CD8-positive, alpha-beta memory T cell (primary cell): ENCODE measurements at places on chromosomes 7 and 10. TPM values are rescaled to one million over a fixed set of nuclear protein-coding genes. Genes with fewer than 3 reads are reported as not detected.
A peak's percentile ranks its signal among the peaks of the same experiment; 100 is the strongest.

DNA sequence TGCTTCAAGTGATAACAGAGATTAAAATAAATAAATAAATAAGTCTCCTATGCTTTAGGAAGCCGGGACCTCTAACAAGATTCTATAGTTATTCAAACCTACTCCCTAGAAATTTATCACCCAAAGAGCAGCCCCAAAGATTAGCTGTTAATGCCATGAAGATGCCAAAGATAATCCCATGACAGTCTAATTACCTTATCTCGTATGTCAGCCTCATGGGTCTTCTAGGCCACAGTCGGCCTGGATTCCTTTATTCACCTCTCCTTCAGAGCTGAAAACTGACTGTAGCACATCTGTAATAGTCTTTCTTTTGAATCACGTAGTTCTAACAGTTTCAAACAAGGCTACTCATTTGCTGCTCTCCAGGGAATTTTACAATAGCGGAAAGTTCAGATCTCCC lies 24.2 kb downstream of the COL1A2 start:
- H3K36me3 ChIP-seq: no peaks in the 10 kb centered on the region
- no peak overlapping the region for H3K4me3 ChIP-seq
- no peak overlapping the region for H3K27ac ChIP-seq
- H3K4me1 ChIP-seq: no peaks in the 10 kb centered on the region
- no peak for DNase-seq

GRCh38 chr7:28926871-28927597 lies 31.1 kb downstream of the TRIL start:
- peak; percentile 59 for DNase-seq
- H3K36me3 ChIP-seq: no peaks in the 10 kb centered on the region
- H3K27me3 ChIP-seq: no peaks in the 10 kb centered on the region
- H3K4me3 ChIP-seq: peak overlapping the region; percentile 75
- H3K27ac ChIP-seq: no peak overlapping the region
- H3K4me1 ChIP-seq: peaks cover 14% of the 10 kb centered on the region

- no peak overlapping the region for H3K27ac ChIP-seq
- H3K4me3 ChIP-seq: no peak overlapping the region
- no peaks in the 10 kb centered on the region for H3K27me3 ChIP-seq
- H3K4me1 ChIP-seq: no peaks in the 10 kb centered on the region
- DNase-seq: no peak
- peaks cover 34% of the 10 kb centered on the region for H3K36me3 ChIP-seq
Observed at GRCh38 chr7:30634634-30635201, 40.0 kb downstream of the GARS1 start.

GRCh38 chr10:93573924-93574323 lies 7.5 kb downstream of the FFAR4 start:
- no peak overlapping the region for H3K4me3 ChIP-seq
- no peak for DNase-seq
- no peaks in the 10 kb centered on the region for H3K36me3 ChIP-seq
- H3K27me3 ChIP-seq: no peaks in the 10 kb centered on the region
- no peaks in the 10 kb centered on the region for H3K4me1 ChIP-seq

GRCh38 chr10:14487488-14487883 lies 156.8 kb upstream of the FRMD4A start:
- no peak for DNase-seq
- H3K36me3 ChIP-seq: no peaks in the 10 kb centered on the region
- no peaks in the 10 kb centered on the region for H3K27me3 ChIP-seq
- no peaks in the 10 kb centered on the region for H3K4me1 ChIP-seq
- H3K4me3 ChIP-seq: no peak overlapping the region
- no peak overlapping the region for H3K27ac ChIP-seq

- H3K4me1 ChIP-seq: peaks cover 15% of the 10 kb centered on the region
- H3K4me3 ChIP-seq: no peak overlapping the region
- no peaks in the 10 kb centered on the region for H3K36me3 ChIP-seq
- no peak overlapping the region for H3K27ac ChIP-seq
- no peaks in the 10 kb centered on the region for H3K27me3 ChIP-seq
Observed at GRCh38 chr10:3476186-3476585, 303.6 kb upstream of the PITRM1 start.

- DNase-seq: no peak
- H3K27me3 ChIP-seq: no peaks in the 10 kb centered on the region
- no peaks in the 10 kb centered on the region for H3K4me1 ChIP-seq
- no peak overlapping the region for H3K4me3 ChIP-seq
- no peak overlapping the region for H3K27ac ChIP-seq
- no peaks in the 10 kb centered on the region for H3K36me3 ChIP-seq
Observed at GRCh38 chr7:116340943-116341907, 130.9 kb downstream of the TES start.

DNA sequence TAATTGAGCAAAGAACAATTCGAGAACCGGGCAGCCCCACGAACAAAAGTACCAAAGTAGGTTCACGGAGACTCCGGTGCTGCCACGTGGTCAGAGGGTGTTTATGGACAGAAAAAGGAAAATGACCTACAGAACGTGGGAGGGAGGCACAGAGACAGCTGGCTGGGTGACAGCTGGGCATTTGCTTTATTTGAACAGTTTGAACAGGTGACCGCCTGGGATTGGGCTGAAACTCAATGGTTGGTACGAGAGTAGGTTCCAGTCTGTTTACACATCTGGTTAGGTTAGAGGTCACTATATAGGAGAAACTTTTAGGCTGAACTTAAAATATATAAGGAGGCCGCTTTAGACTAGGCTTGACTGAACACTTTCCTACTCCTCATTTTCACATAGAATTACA lies 50.6 kb upstream of the CELF2 start:
- H3K36me3 ChIP-seq: no peaks in the 10 kb centered on the region
- no peak overlapping the region for H3K27ac ChIP-seq
- no peaks in the 10 kb centered on the region for H3K4me1 ChIP-seq
- no peaks in the 10 kb centered on the region for H3K27me3 ChIP-seq
- no peak for DNase-seq

DNA sequence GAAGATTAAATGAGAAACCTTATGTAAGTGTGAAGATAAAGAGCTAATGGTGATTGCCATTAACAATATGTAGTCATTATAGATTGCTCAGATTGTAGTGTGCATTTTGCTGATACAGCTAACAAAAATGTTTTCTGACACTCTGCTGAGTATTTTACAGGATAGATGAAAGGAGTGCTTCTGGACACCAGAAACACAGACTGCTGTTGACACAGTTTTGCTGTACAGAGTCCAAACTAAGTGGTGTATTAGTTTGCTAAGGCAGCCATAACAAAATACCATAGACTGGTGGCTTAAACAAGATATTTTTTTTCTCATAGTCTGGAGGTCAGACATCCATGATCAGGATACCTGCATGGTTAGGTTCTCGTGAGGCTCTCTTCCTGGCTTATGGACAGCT lies 2.2 kb downstream of the SMC3 start:
- peaks cover 53% of the 10 kb centered on the region for H3K4me1 ChIP-seq
- no peak for DNase-seq
- H3K27me3 ChIP-seq: no peaks in the 10 kb centered on the region
- H3K36me3 ChIP-seq: no peaks in the 10 kb centered on the region
- H3K27ac ChIP-seq: no peak overlapping the region
- H3K4me3 ChIP-seq: no peak overlapping the region

GRCh38 chr10:117553142-117553814 lies 10.7 kb downstream of the EMX2 start:
- peaks cover 24% of the 10 kb centered on the region for H3K27me3 ChIP-seq
- H3K27ac ChIP-seq: no peak overlapping the region
- H3K36me3 ChIP-seq: no peaks in the 10 kb centered on the region
- H3K4me3 ChIP-seq: no peak overlapping the region
- no peak for DNase-seq

GRCh38 chr7:151059367-151060112 lies at the start of gene SLC4A2:
SLC4A2 (plus strand) TSS chr7:151059589; CDS start chr7:151061988, 2,399 bp downstream.
- no peaks in the 10 kb centered on the region for H3K27me3 ChIP-seq
- peaks cover 36% of the 10 kb centered on the region for H3K4me1 ChIP-seq
- DNase-seq: peak; percentile 61
- peaks cover 2% of the 10 kb centered on the region for H3K36me3 ChIP-seq
- H3K27ac ChIP-seq: peak within 1 kb of the TSS; percentile 91

- no peaks in the 10 kb centered on the region for H3K36me3 ChIP-seq
- H3K27ac ChIP-seq: no peak overlapping the region
Observed at GRCh38 chr10:71974489-71975021, 10.4 kb downstream of the CHST3 start.

DNA sequence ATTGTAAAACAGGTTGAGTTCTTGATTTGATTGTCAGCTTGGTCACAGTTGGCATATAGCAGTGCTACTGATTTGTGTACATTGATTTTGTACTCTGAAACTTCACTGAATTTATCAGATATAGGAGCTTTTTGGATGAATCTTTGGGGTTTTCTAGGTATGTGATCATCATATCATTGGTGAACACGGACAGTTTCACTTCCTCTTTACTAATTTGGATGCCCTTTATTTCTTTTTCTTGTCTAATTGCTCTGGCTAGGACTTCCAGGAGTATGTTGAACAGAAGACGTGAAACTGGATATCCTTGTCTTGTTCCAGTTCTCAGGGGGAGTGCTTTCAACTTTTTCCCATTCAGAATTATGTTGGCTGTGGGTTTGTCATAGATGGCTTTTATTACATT lies 86.9 kb downstream of the EXOC4 start:
- H3K4me3 ChIP-seq: no peak overlapping the region
- no peaks in the 10 kb centered on the region for H3K36me3 ChIP-seq
- DNase-seq: no peak
- H3K27me3 ChIP-seq: no peaks in the 10 kb centered on the region
- H3K4me1 ChIP-seq: no peaks in the 10 kb centered on the region

GRCh38 chr10:67550046-67550445 lies 145.9 kb downstream of the CTNNA3 start:
- no peaks in the 10 kb centered on the region for H3K27me3 ChIP-seq
- no peak overlapping the region for H3K27ac ChIP-seq
- DNase-seq: no peak

- no peak overlapping the region for H3K27ac ChIP-seq
- H3K4me1 ChIP-seq: peaks cover 36% of the 10 kb centered on the region
- H3K36me3 ChIP-seq: no peaks in the 10 kb centered on the region
- H3K4me3 ChIP-seq: no peak overlapping the region
Observed at GRCh38 chr7:159201722-159202330, 57.2 kb upstream of the VIPR2 start.

DNA sequence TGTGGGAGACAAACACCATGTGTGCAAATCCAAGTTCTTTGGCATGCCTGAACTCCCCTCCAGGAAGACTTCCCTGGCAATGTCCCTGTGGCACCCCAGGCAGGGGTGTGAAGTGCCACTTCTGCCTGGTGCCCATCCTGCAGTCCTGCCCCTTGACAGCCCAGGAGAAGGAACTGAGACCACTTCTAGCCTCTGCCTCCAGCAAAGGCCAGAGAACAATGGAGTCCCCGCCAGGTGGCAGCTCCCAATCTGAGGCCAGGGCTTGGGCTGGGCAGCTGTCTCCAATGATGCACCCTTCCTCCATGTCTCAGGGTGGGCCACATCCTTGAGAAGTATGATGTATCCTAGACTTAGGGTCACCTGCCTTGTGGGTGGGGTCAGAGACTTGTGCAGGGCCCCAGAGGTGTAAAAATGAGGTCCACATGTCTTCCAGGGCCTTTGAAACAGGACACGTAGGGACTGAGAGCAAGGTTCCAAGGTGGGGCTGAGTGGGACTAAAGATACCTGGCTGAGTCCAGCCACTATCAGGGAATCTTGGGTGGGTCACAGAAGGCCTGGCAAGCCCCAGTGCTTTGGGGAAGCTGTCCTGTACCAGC lies 5.5 kb downstream of the FXYD4 start:
- no peak overlapping the region for H3K4me3 ChIP-seq
- H3K36me3 ChIP-seq: no peaks in the 10 kb centered on the region
- H3K27ac ChIP-seq: no peak overlapping the region
- no peak for DNase-seq
- no peaks in the 10 kb centered on the region for H3K27me3 ChIP-seq

GRCh38 chr10:102394801-102395399 lies 605 bp upstream of the NFKB2 start:
- H3K36me3 ChIP-seq: no peaks in the 10 kb centered on the region
- peak overlapping the region; percentile 100 for H3K4me3 ChIP-seq
- no peaks in the 10 kb centered on the region for H3K27me3 ChIP-seq
- no peak for DNase-seq
- H3K27ac ChIP-seq: peak overlapping the region; percentile 100

DNA sequence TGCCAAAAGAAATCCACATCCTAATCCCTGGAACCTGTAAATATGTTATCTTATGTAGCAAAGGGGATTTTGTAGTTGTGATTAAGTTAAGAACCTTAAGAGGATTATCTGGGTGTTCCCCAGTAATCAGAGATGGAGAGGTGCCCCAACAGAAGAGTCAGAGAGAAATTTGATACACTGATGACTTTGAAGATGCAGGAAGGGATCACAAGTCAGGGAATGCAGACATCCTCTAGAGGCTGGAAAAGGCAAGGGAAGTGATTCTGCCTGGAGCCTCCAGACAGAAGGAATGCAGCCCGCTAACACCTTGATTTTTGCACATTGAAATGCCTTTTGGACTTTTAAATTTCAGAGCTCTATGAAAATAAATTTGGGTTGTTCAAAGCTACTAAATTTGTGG lies 531.7 kb downstream of the DNAJB9 start:
- no peak for DNase-seq
- H3K27me3 ChIP-seq: no peaks in the 10 kb centered on the region
- no peak overlapping the region for H3K27ac ChIP-seq
- no peaks in the 10 kb centered on the region for H3K36me3 ChIP-seq
- H3K4me1 ChIP-seq: no peaks in the 10 kb centered on the region

GRCh38 chr7:84017651-84018050 lies 176.9 kb downstream of the SEMA3A start:
- H3K4me3 ChIP-seq: no peak overlapping the region
- H3K27me3 ChIP-seq: no peaks in the 10 kb centered on the region
- H3K4me1 ChIP-seq: no peaks in the 10 kb centered on the region
- DNase-seq: no peak

DNA sequence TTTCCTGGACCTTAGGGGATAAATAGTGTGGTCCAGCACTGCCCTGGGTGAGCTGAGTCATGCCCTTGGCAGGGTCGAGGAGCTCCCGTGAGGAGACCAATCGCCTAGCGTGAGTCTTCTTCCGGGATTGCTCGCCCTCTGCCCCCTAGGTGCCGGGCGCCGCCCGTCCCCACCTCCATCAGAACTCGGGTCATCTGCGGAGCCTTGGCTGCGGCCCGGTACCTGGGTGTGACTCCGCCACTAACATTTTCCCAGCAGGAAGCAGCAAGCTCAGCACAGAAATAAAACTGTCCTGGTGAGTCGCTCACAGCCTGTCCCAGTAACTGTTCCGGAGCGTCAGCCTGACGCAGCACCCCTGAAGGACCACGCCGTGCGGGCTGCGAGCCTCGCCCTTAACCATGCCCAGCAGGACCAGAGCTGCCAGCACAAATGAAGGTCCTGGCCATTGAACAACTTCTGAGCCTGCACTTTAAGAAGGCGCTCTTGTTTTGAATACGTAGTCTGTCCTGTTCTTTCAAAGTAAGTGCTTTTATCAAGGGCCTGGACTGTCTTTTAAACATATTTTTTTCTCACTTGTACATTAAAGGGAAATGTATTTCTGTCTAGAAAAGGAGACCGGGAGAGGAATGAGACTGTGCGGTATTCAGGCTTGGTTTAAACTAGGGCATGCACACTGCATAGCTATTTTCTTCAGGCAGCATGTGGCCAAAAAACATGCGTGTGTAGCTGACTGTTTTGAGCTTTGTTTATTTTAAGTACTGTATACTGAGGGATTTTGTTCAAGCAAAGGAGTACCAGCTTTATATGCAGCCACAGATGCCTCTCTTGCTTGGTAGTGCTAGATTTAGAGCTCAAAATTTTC lies 136.7 kb downstream of the HECW1 start:
- no peaks in the 10 kb centered on the region for H3K4me1 ChIP-seq
- H3K27ac ChIP-seq: no peak overlapping the region
- H3K4me3 ChIP-seq: no peak overlapping the region
- H3K27me3 ChIP-seq: no peaks in the 10 kb centered on the region
- no peaks in the 10 kb centered on the region for H3K36me3 ChIP-seq
- DNase-seq: no peak

The GATA3 gene
- 53.3 TPM for total RNA-seq

The PHYH gene
- 15.6 TPM for total RNA-seq

The DOCK1 gene
- 0.18 TPM for total RNA-seq

The COMTD1 gene
- total RNA-seq: 43.9 TPM

The LIPM gene
- not detected for total RNA-seq

The NXPH1 gene
- total RNA-seq: not detected

The TMEM140 gene
- total RNA-seq: 7.0 TPM
